ENCODE measurements at places on chromosomes 1 and 21. TPM values are rescaled to one million over a fixed set of nuclear protein-coding genes. Genes with fewer than 3 reads are reported as not detected.

- no peak for DNase-seq
Observed at GRCh38 chr1:60947367-60947766, 135.0 kb upstream of the NFIA start.

The LHX8 gene
- total RNA-seq: 0.22 TPM

The GATAD2B gene
- total RNA-seq: 28.8 TPM

- no peak for DNase-seq
Observed at GRCh38 chr1:174135211-174135610, 24.1 kb upstream of the RABGAP1L start.

DNA sequence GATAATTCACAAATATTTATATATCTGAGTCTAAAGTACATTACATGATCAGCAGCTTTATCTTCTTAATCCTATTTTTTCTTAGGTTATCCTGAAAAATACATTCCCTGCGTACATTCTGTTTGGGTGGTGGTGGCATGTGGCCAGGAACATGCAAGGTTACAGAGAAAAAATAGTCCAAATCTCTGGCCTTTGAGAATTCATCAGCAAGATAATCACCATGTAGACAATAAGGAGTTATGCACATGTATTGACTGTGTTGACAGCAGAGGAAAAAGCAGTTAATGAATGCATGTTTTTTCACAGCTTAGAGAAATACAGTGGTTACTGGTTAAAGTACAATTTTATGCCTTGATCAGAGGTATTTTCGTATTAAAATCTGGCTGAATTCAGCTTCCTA, 49.0 kb downstream of the ABCA4 start:
- DNase-seq: no peak

The CNIH3 gene
- 5.1 TPM for total RNA-seq

- no peak for DNase-seq
Observed at GRCh38 chr1:67339623-67340343, 32.1 kb downstream of the IL12RB2 start.

The HJV gene
- total RNA-seq: not detected

DNA sequence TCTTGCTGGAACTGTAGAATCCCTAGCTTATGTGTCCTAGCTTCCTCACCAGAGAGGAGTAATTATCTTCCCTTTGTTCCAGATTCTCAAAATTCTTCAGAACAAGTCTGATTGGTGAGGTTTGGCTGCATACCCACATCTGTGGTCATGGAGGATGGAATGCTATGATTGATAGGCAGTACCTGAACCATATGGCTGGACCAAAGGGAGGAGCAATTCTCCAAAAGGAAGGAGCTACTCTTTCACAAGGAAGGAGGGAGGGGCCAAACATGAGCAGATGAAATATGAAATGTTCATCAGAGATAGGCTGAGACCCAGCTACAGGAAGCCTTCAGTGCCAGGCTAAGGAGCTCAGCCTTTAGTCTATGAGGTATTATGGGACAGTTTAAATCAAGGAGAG, 5.0 kb upstream of the RNF19B start:
- no peak for DNase-seq

- no peak for DNase-seq
Observed at GRCh38 chr1:243447347-243447746, 191.5 kb downstream of the SDCCAG8 start.

DNA sequence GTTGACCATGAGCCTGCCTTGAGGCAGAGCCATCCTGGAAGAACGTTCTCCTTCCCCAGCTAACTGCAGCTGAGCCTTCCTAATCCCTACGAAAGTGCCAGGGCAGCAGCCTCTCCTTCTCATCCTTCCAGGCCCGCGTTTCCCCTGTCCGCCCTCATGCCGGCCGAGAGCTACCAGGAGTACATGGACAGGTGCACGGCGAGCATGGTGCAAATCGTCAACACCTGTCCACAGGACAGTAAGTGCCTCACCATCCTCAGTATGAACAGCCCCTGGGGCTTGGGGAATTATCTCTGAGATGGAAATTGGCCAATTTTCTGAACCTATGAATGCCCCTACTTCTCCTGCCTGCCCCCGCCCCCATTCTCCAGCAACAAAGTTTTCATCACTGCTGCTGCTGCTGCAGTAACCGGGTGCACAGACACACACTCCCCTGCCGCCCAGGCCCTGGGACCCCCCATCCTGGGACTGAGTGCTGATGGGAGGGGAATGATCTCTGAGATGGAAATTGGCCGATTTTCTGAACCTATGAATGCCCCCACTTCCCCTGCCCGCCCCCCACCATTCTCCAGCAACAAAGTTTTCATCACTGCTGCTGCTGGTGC, 39.6 kb downstream of the UBASH3A start:
- DNase-seq: no peak

- no peak for DNase-seq
Observed at GRCh38 chr1:1783320-1783719, 5.0 kb upstream of the NADK start.

DNA sequence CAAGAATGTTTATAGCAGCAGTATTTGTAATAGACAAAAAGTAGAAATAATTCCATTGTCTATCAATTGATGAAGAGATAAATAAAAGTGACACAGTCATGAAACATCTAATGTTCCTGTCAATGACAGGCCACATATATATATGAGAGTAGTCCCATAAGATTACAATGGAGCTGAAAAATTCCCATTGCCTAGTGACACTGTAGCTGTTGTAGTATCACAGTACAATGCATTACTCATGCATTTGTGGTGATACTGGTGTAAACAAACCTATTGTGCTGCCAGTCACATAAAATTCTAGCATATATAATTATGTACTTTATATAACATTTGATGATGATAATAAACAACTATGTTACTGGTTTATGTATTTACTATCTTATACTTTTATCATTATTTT, 141.9 kb upstream of the LYPLAL1 start:
- no peak for DNase-seq

DNA sequence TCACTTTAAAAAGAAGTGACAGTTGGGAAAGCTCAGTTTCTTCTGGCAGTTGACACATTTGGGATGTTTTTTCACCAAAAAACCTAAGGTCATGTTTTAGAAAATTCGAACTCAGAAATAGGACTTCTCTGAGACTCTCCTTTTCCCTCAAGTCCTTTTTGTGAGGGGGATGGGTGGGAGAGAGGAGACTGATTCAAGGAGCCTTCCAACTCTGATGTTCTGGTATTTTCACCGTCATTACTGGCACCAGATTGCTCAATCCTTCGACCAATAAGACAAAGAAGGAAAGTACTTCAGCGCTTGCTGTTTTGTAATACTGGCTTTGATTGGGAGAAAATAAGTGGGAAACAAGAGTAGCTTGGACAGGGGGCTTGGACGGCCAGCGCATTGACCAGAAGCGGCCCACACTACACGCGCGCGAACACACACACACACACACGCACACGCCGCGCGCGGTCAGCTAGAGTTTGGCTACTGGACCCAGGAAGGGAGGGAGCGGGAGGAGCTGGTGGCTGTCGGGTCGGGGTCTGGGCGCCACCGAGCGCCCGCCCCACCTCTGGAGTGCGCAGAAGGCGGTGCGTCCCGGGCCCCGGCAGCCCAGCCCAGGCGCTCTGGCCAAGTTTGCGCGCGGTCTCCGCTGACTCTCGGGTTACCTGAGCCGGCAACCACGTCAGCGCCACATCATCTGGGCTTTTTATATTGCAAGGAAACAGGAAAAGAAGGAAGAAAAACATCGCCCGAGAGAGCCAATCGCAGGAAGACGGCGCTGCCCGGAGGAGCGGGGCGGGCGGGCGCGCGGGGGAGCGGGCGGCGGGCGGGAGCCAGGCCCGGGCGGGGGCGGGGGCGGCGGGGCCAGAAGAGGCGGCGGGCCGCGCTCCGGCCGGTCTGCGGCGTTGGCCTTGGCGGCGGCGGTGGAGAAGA, at the start of gene KCNK1:
Gene KCNK1 (plus strand): TSS at position 855 of the 921 bp plus-strand sequence. CDS start 66 bp downstream, at position 921.
- DNase-seq: peak; percentile 92

The TFF2 gene
- total RNA-seq: not detected

DNA sequence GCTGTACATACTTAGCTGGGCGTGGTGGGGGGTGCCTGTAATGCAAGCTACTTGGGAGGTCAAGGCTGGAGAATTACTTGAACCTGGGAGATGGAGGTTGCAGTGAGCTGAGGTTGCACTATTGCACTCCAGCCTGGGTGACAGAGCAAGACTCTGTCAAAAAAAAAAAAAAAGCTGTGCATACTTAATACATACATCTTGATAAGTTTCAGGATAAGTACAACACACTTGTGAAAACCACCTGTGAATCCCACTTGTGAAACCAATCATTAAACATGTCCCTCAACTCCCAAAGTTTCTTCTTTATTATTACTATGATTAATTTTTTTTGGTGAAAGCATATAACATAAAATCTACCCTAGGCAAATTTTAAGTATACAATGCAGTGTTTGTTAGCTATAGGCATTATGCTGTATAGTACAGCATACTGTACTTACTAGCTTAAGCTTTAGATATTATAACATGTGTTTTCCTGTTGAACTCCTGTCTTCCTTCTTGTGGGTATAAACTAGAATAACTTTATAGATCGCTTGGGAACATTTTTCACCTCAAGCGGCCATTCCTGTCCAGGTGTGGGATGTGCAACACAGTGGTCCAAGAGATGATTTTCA, 41.4 kb downstream of the DISC1 start:
- DNase-seq: no peak

The TAS1R1 gene
- total RNA-seq: not detected

DNA sequence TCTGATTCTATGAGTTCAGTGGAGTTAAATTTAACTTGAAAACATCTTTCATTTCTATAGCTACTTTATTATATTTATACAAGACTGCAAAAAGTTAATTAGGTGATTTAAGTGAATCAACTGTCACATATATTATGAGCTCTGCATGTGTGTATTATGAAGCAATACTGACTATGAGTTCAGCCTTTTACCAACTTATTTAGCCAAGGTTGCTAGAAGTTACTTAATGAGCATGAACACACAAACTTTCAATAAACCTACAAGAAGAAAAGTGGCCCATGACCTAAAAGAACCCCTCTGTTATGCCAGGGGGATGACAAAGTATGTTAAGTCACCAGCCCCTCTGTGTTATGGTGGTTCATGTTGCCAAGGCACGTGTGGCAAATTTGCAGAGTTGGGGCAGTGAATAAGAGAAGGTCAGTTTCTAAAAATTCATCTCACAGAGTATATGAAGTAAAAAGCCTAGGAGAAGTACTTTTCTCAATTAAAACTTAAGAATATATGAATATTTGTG, 86.7 kb upstream of the LYPLAL1 start:
- DNase-seq: no peak

- DNase-seq: peak; percentile 39
Observed at GRCh38 chr1:164794356-164794755, 235.4 kb downstream of the PBX1 start.

The USH2A gene
- 2.0 TPM for total RNA-seq
